Activated naive CD8-positive, alpha-beta T cell treated with anti-CD3 and anti-CD28 coated beads, Interleukin-2, amount 10 ng/mL, durations not matched to agents 7 days and 5 days (primary cell): ENCODE measurements at places on chromosomes 1 and 21.
A peak's percentile ranks its signal among the peaks of the same experiment; 100 is the strongest.

- DNase-seq = no peak
These were observed 32.1 kb upstream of the APOBEC4 start for GRCh38 chr1:183685112-183685713.

GRCh38 chr1:108041360-108042142, 76.6 kb upstream of the VAV3 start:
- no peak for DNase-seq

DNA sequence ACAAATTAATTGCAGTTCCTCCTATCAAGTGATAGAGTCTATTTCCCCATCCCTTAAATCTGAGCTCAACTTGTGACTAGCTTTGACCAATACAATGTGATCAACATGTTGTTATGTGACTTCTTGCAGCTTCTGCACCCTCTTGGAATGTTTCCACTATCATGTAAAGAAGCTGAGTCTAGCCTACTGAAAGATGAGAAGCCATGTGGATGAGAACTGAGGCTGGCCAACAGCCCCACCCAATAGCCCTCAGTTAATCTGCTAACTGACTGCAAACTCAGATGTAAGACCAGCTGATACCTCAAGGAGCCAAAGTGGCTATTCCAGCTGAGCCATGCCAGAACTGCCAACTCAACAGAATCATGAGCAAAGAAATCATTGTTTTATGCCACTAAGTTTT, 44.0 kb downstream of the LYST start:
- no peak for DNase-seq

DNA sequence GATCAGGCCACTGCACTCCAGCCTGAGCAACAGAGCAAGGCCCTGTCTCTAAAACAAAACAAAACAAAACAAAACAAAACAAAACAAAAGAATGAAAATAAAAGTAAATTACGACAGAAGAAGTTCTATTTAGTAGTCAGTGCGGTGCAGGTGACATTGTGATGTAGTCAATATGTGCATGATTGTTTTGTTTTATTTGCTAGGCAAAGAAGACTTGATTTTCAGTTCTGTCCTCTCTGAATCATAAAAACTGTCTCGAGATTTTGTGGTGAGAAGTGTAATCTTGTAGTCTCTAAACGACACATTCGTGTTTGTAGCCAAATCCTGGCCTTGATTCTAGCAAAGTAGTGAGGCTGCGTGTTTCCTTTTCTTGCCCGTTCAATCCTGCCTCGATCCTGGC, 23.5 kb downstream of the PEX14 start:
- no peak for DNase-seq

DNA sequence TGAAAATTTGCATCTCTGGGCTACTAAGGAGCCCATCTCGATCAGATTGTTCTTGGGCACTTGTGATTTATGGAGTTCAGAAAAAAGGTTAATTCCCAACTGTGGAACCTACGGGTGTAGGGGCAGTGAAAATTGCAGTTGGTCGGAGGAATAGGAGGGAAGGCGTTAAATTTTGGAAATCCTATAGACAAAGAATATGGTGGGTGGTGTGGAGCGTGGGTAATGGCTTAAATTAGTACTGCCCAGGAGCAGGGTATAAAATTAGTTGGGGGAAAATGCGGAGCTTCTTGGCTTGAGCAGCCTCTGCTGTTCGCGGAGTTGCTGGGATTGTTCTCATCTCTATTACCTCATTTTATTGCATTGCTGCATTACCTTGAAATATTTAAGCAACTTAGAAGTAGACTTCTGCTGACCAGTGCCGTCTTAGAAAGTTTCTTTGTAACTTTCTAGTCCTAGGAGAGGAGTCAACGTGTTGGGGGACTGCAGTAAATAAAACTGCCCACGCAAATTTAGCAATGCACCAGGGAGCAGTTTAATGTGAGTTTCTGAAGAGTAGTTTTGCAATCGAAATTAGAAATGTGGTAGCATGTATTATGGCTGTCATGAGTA, 514 bp downstream of the S1PR1 start:
- no peak for DNase-seq

GRCh38 chr1:169383449-169383848, 15.5 kb downstream of the BLZF1 start:
- DNase-seq = no peak

DNA sequence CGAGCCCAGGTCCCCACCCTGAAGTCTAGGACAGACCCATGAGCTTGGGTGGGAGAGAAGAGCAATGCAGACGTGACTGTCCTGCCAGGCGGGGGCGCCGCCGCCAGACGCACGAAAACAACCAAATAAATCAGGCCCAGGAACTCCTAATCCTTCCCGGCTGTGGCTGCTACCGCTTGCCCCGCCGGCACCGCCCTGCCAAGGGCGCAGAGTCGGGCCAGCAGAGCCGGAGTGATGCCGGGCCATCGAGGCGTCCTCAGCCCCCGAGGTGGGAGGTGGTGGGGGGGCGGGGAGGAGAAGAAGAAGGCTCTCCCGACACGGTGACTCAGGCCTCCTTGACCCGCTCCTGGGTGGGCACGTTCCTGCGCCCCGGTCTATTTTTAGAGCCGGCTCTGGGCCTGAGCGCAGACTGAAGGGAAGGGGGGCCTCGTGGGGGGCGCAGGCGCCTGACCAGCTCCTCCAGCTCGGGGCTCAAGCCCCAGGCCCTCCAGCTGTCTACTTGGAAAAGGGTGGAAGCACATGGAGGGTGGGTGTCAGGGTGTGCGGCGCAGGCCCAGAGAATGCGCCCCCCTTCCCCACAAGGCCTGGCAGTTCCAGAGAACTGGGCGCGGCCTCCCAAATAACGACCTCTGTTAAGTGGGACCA, 10.7 kb upstream of the COL16A1 start:
- DNase-seq = peak; percentile 52
